ENCODE measurements at places on chromosomes 12 and 14. TPM values are rescaled to one million over a fixed set of nuclear protein-coding genes. Genes with fewer than 3 reads are reported as not detected.

DNA sequence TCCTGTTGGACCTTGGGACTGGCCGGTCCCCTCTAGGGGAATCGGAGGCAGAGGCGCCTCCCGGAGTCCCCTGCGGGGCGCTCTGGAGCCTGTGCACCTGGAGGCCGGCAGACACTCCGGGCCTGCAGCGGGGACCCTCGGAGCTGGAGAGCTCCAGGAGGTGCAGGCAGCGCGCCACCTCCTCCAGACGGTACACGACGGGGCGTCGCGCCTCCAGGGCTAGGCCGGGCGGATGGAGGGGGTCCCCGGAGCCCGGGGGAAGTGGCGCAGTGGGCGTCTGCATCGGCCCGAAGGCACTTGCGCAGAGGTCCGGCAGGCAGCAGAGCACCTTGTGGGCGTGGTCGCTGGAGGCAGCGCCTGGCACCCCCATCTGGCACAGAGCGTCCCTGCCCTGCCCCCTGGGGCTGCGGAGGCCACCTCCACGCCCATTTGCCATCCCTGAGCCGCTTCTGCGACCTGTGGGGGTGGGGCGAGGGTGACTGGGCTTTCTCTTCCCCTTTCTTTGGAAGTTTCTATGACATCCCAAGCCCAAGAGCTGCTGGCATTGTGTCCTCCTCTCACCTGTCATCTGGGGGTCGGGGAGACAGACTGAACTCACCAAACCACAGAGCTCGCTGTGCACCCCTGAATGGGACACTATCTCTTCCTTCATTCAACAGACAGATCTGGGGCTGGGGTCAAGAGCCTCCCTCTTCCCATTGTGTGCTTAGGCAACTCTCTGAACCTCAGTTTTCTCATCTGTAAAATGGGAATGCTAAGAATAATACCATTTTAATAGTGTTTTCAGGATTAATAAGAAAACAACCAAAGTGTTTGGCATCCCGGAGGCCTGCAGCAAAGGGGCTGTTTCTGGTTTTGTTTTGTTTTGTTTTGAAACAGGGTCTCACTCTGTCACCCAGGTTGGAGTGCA is 37.5 kb upstream of the CORO1C start:
- peak overlapping the region; percentile 45 for H3K4me3 ChIP-seq
- H3K27ac ChIP-seq, result no peak overlapping the region
- peaks cover 25% of the 10 kb centered on the region for H3K4me1 ChIP-seq

- peak overlapping the region; percentile 96 for H3K4me3 ChIP-seq
- peaks cover 55% of the 10 kb centered on the region for H3K4me1 ChIP-seq
- no peaks in the 10 kb centered on the region for H3K27me3 ChIP-seq
- no peak for DNase-seq
Observed at GRCh38 chr12:111842556-111843396, 748 bp downstream of the MAPKAPK5 start.

Gene SIX6
- not detected for total RNA-seq

DNA sequence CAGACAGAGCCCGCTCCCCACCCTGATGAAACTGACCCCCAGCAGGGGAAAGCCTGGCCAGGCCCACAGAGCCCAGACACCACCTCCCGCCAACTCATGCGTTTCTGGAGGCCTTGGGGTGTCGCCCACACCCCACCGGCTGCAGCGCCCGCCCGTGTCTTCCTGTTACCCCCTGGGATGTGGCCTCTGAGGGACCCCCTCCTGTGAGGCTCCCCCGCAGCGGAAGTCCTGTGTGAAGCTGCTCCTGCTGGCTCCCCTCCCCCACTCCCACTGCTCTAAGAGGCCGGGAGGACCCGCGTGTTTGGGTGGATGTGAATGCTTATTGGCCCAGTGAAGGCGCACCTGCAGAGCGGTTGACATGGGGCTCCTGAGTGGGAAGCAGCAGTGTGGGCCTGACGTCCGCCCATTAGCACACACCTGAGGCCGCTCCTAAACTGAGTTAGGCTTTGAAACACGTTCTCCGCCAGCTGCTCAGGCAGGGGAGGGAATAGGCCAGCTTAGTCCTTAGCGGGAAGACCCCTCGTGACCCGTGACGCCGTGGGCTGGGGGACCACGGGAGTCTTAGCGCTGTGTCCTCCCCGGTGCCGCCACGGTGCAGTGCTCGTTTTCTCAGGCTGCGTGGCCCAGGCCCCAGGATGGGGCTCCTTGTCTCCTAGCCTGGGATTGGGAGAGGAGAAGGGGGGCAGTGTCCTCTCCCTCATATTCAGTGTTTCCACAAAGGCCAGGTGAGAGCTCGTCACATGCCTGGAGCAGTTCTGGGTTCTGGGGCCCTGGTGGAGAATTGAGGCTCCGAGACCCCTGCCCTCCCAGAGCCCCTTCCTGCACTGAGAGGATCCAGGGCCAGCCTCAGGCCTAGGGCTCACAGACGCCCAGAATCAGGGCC is 323.4 kb upstream of the SFSWAP start:
- no peaks in the 10 kb centered on the region for H3K4me1 ChIP-seq
- peak; percentile 28 for DNase-seq
- no peak overlapping the region for H3K4me3 ChIP-seq
- H3K27me3 ChIP-seq, result peaks cover 40% of the 10 kb centered on the region

- H3K4me1 ChIP-seq, result no peaks in the 10 kb centered on the region
- H3K27ac ChIP-seq, result no peak overlapping the region
- no peaks in the 10 kb centered on the region for H3K27me3 ChIP-seq
- no peak for DNase-seq
Observed at GRCh38 chr12:86521870-86522269, 265.7 kb upstream of the MGAT4C start.

Gene CLEC4C
- not detected for total RNA-seq

Gene FBXO21
- total RNA-seq, result 35.4 TPM

DNA sequence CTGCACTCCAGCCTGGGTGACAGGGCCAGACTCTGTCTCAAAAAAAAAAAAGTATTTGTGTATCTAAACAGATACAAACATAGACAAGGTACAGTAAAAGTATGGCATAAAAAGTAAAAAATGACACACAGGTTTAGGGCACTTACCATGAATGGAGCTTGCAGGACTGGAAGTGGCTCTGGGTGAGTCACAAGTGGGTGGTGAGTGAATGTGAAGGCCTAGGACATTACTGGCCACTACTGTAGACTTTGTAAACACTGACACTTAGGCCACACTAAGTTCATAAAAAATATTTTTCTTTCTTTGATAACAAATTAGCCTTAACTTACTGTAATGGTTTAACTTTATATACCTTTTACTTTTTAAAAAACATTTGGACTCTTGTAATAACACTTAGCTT is 38.0 kb upstream of the EIF5 start:
- H3K27ac ChIP-seq, result no peak overlapping the region
- H3K27me3 ChIP-seq, result no peaks in the 10 kb centered on the region
- no peak overlapping the region for H3K4me3 ChIP-seq
- H3K36me3 ChIP-seq, result no peaks in the 10 kb centered on the region
- no peak for DNase-seq

DNA sequence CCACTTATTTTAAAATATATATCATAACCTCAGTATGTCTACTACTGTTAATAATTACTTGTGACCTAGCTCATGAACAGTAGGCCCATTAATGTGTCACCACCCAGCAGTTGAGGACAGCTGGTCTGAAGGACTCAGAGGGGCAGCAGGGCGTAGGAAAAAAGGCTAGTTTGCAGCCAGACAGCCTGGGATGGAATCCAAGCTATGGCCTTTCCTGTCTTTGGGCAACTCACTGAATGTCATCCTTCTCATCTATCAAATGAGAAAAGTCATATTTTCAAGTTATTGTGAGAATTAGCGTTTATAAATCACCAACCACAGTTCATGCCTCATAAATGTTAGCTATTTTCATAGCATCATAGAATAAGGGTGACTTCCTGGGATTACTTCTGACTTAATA is 12.3 kb downstream of the DENND5B start:
- peaks cover 8% of the 10 kb centered on the region for H3K4me1 ChIP-seq
- no peak overlapping the region for H3K4me3 ChIP-seq
- no peak overlapping the region for H3K27ac ChIP-seq
- H3K36me3 ChIP-seq, result no peaks in the 10 kb centered on the region

Gene ARHGAP9
- 54.2 TPM for total RNA-seq

DNA sequence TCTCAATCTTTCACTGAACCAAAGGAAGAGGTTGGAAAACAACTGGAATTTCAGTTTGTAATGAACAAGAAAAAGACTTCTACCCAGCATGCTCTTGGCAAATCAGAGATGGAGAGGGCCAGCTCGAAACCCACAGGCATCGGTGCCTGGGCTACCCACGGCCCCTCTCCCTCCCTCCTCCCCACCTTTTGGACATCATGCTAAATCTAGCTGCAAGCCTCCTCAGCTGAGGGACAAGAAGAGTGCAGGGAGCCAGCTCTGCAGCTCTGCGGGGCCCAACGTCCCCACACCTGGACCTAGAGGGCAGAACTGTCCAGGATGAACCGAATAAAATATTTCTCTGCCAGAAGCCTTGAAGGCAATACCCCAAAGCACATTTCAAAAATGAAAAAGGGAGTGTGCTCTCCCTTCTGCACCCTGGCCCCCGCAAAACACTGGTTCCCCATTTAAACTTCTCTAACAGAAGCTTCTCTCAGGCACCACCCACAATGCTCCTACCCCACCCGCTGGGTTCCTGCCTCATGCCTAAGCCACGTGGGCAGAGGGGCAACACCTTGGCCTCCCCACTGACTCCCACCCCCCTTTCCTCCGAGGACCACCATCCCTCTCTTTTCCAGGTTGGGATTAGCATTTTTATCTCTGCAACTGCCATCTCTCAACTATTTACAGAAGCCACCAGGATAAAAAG is 8.2 kb downstream of the CAMKK2 start:
- peaks cover 57% of the 10 kb centered on the region for H3K4me1 ChIP-seq
- DNase-seq, result peak; percentile 58
- no peak overlapping the region for H3K4me3 ChIP-seq
- H3K27me3 ChIP-seq, result no peaks in the 10 kb centered on the region

GRCh38 chr12:1439687-1440086 is 154.7 kb downstream of the FBXL14 start:
- no peak overlapping the region for H3K27ac ChIP-seq
- H3K36me3 ChIP-seq, result no peaks in the 10 kb centered on the region
- H3K4me1 ChIP-seq, result peaks cover 12% of the 10 kb centered on the region
- DNase-seq, result no peak
- H3K4me3 ChIP-seq, result no peak overlapping the region

GRCh38 chr14:49919825-49920659 is 27.2 kb downstream of the ARF6 start:
- no peaks in the 10 kb centered on the region for H3K4me1 ChIP-seq
- no peak overlapping the region for H3K27ac ChIP-seq
- no peaks in the 10 kb centered on the region for H3K36me3 ChIP-seq
- no peak overlapping the region for H3K4me3 ChIP-seq
- DNase-seq, result no peak

GRCh38 chr14:21240417-21240816 is 28.8 kb downstream of the HNRNPC start:
- DNase-seq, result no peak
- peaks cover 90% of the 10 kb centered on the region for H3K4me1 ChIP-seq
- H3K36me3 ChIP-seq, result peaks cover 61% of the 10 kb centered on the region
- H3K27ac ChIP-seq, result no peak overlapping the region

Gene SLCO1B1
- total RNA-seq, result not detected

Gene MUCL1
- total RNA-seq, result not detected

DNA sequence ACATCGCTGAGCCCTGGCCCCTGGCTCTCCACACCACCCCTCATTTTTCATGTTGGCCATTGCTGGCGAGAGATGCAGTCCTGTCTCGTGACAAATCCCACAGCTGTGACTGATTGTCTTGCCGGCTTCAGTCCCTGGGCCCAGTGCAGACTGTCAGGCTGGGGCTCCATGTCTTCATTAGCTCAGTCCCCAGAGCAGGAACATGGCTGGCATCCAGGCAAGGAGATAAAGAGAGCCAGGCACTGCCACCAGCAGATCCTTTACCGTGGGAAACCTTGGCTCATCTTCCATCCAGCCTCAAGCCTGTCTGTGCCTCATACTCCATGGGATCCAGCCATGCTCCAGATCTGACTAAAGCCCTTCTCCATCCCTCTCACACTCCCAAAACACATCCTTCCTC is 284.7 kb upstream of the FKBP4 start:
- no peaks in the 10 kb centered on the region for H3K36me3 ChIP-seq
- no peaks in the 10 kb centered on the region for H3K4me1 ChIP-seq
- no peak overlapping the region for H3K4me3 ChIP-seq
- no peak overlapping the region for H3K27ac ChIP-seq
- DNase-seq, result no peak
- H3K27me3 ChIP-seq, result no peaks in the 10 kb centered on the region

DNA sequence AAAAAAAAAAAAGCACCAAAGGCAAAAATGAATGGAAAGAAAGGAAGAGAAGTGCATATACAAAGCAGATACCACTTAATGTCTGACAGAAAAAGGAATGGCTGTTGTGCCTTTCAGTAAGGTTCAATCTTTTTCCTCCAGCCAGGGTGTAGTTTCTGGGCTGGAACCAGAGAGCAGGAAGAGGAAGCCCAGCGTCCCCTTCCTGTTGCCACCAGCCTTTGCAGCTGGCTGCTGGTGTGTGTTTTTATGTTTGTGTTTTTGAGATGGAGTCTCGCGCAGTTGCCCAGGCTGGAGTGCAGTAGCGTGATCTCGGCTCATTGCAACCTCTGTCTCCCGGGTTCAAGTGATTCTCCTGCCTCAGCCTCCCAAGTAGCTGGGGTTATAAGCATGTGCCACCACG is 64.6 kb upstream of the LTA4H start:
- no peaks in the 10 kb centered on the region for H3K27me3 ChIP-seq
- H3K4me1 ChIP-seq, result peaks cover 12% of the 10 kb centered on the region
- no peaks in the 10 kb centered on the region for H3K36me3 ChIP-seq
- no peak overlapping the region for H3K4me3 ChIP-seq

DNA sequence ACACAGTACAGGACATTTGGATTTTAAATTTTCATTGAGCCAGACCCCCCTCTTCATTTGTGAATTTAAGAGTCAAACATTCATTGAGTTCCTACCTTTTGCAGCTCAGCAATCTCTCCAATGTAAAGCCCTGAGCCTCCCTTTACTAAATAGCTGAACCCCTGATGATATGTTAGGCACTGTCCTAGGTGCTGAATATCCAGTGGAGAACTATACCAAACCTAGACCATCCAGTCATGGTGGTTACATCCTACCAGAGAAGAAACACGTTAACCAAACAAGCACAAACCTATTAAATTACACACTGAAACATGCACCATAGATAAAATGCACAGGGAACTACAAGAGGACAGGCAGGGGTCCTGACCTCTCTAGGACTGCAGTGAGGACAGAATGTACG is 1585.3 kb upstream of the TMEM132C start:
- no peaks in the 10 kb centered on the region for H3K27me3 ChIP-seq
- H3K4me1 ChIP-seq, result no peaks in the 10 kb centered on the region
- no peak overlapping the region for H3K27ac ChIP-seq
- no peak overlapping the region for H3K4me3 ChIP-seq
- no peaks in the 10 kb centered on the region for H3K36me3 ChIP-seq
- no peak for DNase-seq
